Left ventricle myocardium inferior (tissue), 1 donor: ENCODE measurements at places on chromosomes 1 and 21. TPM values are rescaled to one million over a fixed set of nuclear protein-coding genes. Genes with fewer than 3 reads are reported as not detected.

- no peak for DNase-seq
Measured at GRCh38 chr1:223271085-223271781, 92.7 kb downstream of the SUSD4 start.

Gene MTF1
- total RNA-seq, result 11.3 TPM

GRCh38 chr1:48062353-48062752, 65.2 kb upstream of the TRABD2B start:
- no peak for DNase-seq

Gene PROX1
- 80.6 TPM for total RNA-seq

DNA sequence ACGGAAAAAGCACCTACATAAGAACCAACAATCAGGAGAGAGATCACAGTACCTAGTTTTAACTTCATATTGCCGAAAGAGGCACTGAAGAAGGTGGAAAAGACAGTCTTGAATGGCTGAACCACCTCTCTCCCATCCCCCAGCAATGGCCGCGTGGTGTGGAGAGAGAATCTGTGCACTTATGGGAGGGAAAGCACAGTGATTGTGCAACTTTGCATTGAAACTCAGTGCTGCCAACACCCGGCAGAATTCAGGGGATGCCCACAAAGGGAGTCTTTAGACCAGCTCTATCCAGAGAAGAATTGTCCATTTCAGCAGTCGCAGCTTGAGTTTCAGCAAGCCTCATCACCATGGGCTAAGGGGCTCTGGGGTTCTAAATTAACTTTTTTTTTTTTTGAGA, 186.3 kb upstream of the USP25 start:
- DNase-seq, result no peak
